ENCODE measurements at places on chromosomes 3 and 15.

GRCh38 chr3:112132554-112132953 is 494 bp downstream of the GCSAM start:
- DNase-seq: no peak

- no peak for DNase-seq
Measured at GRCh38 chr3:158631981-158632380, 12.3 kb upstream of the GFM1 start.

- no peak for DNase-seq
Measured at GRCh38 chr3:4376499-4376898, 73.3 kb downstream of the SETMAR start.

DNA sequence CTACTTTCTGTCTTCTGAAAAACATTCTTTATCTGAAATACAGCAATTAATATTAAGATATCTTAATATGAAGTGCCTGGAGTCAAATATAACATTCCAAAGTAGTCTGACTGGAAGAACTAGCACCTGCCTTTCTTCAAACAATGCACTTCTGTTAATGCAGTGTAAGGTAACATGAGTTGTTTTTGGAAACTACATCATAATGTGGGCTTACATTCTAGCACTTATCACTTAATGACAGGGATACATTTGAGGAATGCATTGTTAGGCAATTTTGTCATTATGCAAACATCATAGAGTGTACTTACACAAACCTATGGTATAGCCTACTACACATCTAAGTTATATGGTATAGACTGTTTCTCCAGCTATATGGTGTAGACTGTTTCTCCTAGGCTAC is 49.2 kb downstream of the SLC15A2 start:
- DNase-seq: no peak

GRCh38 chr15:77048135-77048876 is 22.6 kb downstream of the TSPAN3 start:
- DNase-seq: no peak

DNA sequence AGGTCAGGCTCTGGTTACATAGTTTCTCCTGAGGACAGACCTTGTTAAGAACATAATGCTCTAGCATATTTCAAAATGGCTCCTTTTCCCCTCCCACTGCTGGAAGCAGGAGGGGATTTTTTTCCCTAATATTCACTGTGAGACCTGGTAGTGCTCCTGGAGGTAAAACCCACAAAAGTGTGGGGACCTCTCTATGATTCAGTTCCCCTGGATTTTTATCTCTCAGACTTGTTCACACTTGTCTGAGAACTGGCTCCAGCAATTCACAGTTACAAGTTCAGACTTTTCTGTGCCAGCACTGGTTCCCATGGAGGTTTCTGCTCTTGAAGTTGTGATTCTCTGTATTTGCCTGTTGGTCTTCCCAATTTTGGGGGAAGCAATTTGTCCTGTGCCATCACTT is 36.3 kb upstream of the PCOLCE2 start:
- no peak for DNase-seq

DNA sequence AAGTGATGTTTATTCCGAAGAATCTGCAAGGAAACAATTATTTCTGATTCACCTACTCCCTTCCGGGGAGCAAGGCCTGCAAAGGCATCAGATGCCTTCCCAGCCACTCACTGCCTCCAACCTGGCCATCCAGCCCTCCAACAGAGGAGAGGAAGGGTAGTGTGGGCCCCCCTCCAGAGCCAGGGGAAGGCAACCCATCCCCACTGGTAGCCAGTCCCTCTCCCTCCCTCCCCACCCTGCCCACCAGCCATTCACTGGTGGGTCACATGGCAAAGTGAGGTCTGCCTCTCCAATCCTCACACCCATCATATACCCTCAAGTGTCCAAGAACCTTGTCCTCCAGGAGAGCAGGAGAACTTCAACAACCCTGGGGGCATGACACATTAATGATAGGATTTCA is 2.4 kb upstream of the VIPR1 start:
- DNase-seq: no peak

GRCh38 chr15:27342991-27343390 is 372.0 kb downstream of the GABRG3 start:
- no peak for DNase-seq

DNA sequence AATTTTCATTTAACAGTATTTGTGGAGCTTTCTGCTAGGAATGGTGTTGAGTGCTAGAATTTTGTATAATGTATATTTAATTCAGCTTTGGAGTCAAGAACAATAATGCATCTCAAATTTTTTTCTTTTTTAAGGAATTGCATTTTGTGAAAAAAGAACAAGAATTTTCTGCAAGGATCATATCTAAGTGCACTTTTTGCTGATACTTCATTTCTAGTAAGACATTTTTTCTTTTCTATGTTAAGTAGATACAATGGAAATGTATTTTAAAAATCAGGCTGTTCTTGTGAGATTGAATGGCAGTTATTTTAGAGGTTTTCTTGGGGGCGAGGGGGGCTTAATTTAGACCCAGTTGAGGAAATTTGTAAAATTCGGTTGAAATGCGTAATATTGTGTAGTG is 32.5 kb downstream of the MEF2A start:
- DNase-seq: no peak

GRCh38 chr3:35528728-35529127 is 110.6 kb upstream of the ARPP21 start:
- no peak for DNase-seq

- DNase-seq: no peak
Measured at GRCh38 chr15:37518436-37518835, 416.0 kb upstream of the TMCO5A start.

DNA sequence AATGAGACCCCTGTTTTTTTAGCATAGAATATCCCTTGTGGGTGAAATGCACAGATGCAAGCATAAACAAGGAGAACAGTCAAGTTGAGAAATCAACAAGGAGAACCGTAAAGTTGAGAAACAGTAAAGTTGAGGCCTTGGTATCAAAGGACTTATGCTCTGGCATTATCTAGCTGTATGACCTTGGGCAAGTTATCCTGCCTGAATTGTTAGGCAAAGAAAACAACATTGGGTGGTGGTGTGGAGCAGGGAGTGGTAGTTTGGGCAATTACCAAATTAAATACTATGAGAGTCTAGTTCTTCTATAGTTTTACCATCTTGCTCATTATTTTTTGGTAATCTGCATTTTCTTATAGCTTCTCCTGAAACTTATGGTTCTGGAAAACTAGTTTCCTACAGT is 573.4 kb upstream of the ARPP21 start:
- no peak for DNase-seq

GRCh38 chr15:100330629-100331215 is 11.1 kb downstream of the ADAMTS17 start:
- DNase-seq: no peak

DNA sequence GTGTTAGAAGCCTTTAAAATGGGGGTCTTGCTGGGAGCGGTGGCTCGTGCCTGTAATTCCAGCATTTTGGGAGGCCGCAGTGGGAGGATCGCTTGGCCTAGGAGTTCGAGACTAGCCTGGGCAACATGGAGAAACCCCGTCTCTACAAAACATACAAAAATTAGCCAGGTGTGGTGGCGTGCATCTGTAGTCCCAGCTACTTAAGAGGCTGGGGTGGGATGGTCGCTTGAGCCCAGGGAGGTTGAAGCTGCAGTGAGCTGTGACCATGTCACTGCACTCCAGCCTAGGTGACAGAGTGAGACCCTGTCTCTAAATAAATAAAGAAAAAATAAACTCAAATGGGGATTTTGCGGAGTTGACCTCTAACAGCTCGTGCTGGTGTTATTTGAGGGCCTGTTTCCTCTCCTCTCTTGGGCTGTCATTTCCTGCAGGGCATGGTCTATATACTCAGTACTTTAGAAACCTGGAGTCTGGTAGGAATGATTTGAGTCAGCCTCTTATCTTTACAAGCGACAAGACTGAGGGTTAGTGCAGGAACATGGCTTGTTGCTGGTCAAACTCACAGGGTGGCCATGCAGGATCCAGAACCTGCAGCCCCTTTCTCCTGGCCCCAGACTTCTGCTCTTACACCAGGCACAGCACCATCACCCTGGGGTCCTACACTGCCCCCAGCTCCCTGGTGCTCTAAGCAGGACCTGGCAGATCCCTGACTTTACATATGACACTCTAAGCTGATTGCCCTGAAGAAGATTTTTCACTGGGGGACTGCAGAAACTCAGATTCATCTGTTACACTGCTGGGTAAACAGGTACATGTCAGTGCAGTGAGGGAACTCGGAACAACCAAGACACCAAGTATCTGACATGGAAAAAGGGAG is 15.1 kb downstream of the EHD4 start:
- peak; percentile 61 for DNase-seq

- no peak for DNase-seq
Measured at GRCh38 chr3:38163841-38164642, 1.3 kb upstream of the OXSR1 start.

- DNase-seq: no peak
Measured at GRCh38 chr3:141071681-141072260, 20.6 kb downstream of the SPSB4 start.

GRCh38 chr3:62615258-62615849 is 242.0 kb upstream of the FEZF2 start:
- no peak for DNase-seq

- DNase-seq: peak; percentile 10
Measured at GRCh38 chr3:132317229-132317948, at the start of gene ACP3. ACP3 (plus strand) TSS chr3:132317407; CDS start chr3:132317457, 50 bp downstream.

GRCh38 chr3:67450153-67450552 is 204.3 kb downstream of the SUCLG2 start:
- no peak for DNase-seq

DNA sequence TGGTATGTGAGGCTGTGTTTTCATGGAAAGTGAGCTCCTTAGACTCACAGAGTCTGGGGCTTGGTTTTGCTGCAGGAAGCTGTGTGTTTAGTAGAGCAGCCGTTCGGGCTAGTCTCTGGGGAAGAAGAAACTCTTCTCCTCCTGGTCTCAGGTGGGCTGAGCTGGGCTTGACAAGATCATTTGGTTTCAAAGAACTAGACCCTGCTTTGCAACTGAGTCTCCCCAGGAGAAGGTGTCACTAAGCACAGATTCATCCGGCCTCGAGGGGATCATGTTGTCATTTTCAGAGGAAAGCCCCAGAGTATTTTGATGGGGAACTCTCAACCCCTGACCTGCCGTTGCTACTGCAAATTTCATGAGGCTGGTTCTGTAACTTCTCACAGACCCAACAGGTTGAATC is 188.5 kb downstream of the FAM43A start:
- no peak for DNase-seq

DNA sequence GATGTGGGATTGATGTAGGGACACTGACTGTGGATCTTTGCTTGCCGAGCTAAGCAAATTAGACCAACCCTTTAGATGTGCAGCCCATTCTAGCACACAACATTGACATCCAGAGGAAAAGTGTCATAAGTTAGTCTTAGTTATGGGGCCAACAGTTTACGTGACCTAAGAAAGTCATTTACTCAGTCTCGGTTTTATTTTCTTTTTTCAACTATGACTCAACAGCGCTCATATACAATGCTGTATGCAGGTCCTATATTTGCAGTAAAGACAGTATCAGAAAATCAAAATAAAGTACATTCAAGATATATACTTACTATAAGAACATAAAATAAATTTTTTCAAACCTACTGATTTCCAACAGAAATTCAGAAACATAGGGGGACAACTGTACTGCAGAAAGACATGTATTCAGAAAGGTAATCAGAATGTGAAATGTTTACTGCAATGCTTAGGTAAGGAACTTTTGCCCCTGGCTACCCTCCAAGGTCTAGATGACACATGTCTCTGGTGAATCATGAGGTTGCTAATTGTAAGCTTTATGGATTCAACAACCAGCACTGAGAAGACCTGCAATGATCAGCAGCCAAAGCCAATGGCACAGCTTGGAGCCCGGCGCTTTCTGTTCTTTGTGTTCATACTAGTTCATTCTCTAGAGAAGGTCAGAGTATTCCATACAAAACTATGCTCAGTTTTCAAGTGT is 317.5 kb upstream of the CNTN6 start:
- no peak for DNase-seq

DNA sequence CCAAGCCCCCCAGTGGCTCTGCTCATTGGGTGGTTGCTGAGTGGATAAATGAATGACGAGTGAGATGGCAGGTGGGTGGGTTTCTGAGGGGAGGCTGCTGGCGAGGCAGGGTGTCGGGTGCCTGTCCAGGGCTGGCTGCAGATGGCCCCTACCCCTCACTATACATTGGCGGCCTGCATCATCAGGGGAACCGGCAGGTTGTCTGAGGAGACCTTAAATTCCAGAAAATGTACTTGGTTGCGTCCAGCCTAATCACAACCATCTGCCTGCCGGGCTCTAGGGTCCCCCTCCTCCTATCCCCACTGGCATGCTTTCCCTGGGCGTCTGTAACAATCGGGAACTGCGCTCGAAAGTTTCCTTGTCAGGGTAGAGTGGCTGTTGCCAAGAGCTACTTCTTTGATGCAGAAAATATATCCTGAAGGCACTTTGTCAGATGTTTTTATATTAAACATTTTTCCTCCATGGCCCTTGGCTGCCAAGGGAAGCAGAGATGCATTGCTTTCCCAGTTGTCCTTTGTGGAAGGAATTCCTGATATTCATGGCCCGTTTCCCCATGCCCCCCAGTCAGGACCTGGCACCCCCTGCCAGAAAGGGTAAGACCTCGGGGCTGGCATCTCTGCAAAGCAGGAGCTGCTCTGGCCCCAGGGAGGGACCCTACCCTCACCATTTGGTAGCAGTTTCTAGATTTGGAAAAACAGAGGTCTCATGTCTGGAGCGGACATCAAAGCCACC is 22.9 kb downstream of the SMAD6 start:
- no peak for DNase-seq

DNA sequence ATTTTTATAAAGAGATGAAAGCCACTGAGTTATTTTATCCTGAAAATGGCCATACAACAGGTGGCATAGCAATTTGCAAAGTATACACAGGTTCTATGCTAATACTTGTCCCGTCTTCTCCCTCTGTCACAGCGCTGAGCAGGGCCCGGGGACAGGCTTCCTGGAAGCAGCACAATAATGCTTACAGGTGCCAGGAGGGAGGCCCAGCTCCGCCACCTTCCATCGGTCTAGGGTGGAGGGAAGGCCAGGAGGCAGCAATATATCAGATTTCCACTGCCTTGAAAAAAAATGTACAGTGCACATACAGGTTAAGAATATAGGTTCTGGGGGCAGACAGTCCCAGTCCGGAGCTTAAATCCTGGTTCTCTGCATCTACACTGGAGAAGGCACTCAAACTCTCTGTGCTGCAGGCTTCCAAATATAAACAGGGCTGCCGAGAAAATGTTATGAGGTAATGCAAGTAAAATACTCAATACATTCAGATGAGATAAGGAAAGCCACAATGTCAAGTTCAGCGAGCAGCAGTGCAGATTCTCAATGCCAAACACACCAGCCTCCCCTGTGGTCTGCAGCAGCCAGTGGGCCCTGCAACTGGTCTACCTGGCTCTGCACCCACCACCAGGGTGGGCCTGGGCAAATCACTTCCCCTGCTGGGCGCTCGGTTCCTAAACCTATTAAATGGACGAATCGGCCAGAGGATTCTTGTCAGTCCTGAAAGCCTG is 189.6 kb downstream of the XXYLT1 start:
- no peak for DNase-seq

DNA sequence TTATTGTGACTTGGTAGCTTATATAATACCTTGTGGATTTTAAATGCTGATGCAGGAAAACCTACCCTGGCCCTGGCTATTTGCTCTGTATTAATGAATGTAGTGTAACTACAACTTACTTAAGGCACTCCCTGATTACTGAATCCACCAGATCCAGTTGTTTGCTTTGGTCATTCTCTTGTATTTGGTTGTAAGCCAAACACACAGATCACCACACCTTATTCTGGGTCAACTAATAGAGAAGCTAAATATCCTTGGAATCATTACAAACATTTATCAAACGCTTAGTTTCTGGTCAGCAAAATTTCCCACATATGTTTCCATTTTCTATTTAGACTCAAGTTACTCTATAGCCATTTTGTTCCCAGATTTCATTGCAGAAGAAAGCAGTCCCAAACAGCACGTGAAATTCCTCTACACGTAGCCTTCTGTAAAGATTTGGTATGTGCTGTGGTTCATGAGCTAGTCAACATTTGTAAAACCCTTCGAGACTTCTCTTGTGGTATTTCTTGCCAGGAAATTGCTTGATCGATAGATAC is 322.6 kb downstream of the MEX3B start:
- no peak for DNase-seq

Measured in GM20000 (cell line).